ENCODE measurements at places on chromosomes 4 and X. TPM values are rescaled to one million over a fixed set of nuclear protein-coding genes. Genes with fewer than 3 reads are reported as not detected.

CT47B1 gene
- not detected for total RNA-seq

ADH1B gene
- total RNA-seq: 184 TPM

UGT2A1 gene
- not detected for total RNA-seq

CFP gene
- 3.1 TPM for total RNA-seq

PLRG1 gene
- 61.5 TPM for total RNA-seq

VCX3B gene
- total RNA-seq: not detected

PAPSS1 gene
- 50.3 TPM for total RNA-seq

STPG2 gene
- 0.95 TPM for total RNA-seq

OTUD4 gene
- 28.3 TPM for total RNA-seq

UGT2B15 gene
- total RNA-seq: 0.40 TPM

- DNase-seq: no peak
These were observed 67.1 kb downstream of the SHROOM2 start for GRCh38 chrX:9853307-9853706.

DNA sequence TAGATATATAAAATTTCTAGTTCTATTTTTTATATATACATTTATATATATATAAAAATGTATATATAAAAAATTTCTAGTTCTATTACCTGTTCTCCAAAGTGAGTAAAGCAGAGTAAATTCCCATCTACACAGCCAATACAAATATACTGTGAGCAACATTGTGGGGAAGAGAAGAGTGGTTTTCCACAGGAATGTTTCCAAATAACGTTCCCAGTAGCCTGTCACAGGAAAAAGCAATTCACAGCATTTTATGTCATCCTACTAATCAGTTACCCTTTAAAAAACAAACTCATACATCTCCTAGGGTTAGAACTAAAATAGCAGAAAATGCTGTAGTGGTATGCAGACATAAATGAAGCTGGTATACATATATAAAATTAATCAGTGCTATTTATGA, 44.5 kb downstream of the AASDH start:
- no peak for DNase-seq

DNA sequence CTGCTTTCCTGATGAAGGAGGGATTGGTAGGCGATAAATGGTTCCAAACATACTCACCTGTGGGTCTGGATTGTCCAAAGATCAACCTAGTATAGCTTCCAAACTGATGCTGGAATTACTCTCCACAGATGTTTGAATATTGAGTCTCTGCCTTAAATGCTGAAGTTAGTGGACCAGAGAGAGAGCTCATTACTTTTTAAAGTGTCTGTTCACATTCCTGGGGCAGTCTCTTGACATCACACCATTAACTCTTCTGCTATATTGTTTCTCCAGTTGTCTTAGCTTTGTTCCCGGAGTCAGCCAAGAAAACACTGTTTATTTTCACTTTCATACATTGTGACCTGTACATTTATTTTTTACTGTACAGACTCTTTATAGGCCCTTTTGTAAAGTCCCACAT, 35.4 kb downstream of the ARHGEF38 start:
- DNase-seq: no peak

DNA sequence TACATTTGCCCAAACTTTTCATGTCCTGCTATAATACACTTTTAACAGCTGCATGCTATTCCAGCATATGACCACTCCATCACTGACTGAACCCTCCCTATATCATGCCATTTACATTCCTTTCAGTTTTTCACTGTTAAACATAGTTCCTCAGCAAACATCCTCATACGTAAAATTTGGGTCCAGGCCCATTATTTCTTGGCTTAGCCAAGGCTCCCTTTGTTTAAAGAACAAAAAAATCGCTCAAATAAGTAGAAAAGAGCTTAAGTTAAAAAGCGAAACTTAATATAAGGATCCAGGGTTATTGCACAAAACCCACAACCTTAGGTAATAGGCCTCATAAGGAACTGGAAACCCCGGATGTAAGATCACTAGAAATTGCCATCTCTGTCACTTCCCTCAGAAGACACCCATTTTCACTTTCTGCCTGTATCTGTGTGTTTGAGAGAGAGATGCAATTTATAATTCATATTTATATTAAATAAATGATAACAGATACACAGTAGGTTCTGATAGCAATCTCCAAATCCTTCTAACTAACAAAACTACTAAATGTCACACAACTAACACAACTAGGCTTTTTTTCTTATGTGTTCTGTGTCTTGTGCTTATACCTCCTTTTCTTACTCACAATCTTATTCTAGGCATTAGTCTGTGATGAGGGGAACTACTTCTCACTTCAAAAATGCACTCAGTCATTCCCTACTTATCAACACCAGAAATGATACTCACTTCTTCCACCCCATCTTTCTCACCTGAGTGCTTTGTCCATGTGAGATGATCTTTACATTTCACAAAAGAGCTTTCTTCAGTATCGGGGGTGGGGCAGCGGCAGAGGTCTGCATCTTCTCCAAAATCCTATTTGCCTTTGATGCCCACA, 59.9 kb upstream of the FAM241A start:
- no peak for DNase-seq

DNA sequence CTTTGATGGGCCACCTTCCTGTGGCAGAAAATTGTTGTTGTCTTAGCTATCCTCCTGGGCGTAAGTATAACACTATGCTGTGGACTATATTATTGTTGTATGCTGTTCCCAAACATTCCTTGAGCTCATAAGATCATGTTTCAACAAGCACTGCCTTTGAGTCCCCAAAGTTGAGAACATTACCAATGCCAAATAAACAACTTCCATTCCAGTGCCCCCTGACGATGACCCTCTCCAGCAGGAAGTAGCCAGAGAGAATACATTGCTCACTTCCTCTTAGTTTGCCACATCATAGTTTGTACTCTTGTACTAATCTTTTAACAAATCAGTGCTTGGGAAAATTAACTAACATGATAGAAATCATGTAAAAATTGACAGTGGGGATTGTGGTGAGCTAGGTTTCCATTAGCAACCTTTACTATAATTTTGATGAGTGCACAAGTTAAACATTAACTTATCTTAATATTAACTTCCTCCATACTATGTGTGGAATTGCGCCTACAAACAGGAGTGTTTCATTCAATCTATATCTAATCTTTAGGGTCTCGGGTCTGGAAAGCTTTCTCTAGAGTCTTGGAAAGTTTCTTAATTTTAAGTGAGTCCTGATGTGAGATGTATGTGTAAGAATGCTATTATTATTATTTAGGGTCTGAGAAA, 20.3 kb upstream of the DHX15 start:
- DNase-seq: no peak

- DNase-seq: no peak
These were observed 271.9 kb upstream of the GATB start for GRCh38 chr4:152032722-152033131.

- no peak for DNase-seq
These were observed 24.4 kb downstream of the RTL5 start for GRCh38 chrX:72107320-72107719.

DNA sequence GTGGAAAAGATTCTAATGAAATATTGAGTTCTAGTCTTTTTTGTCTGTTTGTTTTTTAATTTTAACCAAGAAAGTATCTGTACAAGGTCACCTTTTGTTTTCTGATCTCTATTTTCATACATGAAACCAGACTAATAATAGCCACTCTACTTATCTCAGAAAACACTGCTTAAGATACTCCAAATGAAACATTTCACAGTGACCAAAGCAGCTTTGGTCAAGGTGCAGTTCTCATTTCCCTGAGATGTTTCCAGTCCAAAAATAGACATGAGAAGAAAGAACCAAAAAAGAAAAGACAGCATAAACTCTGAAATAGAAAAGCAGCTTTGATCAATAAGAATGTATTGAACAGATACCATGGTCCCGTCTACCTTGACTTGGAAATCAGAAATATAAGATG, 782.8 kb downstream of the RAB28 start:
- no peak for DNase-seq

GRCh38 chr4:42628740-42629139, 28.2 kb downstream of the ATP8A1 start:
- no peak for DNase-seq

DNA sequence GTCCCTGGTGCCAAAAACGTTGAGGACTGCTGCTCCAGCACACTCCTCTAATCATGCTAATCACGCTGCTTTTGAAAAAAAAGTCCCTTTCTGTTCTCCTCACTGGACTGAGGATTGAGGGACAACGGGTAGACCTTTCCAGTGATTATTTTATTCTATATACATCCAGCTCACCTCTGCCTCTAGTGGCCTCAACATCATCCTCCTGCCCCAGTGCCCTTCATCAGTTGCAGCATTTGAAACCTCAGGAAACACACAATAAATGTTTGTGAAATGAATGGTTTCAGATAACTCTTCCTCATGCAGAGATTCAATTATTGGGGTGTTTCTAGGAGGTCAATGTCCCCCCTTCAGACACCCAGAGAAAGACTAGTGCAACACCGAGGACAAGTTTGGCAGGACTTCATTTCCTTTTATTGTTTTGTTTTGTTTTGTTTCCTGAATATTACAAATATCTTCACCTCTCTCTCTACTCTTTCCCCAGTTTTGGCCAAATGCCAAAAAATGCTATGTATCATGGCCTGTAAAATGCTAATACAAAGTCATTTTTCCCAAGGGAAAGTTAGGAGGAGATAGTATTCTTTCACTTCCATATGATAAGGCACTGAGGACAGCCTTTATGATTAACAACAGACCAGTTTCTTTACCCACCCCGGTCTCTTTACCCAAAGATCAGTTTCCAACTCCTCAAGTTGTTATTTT, 460.1 kb upstream of the SLIT2 start:
- no peak for DNase-seq

Measured in ovary (tissue), 10 donors.